ENCODE measurements at places on chromosomes 16 and 17.

GRCh38 chr16:12061336-12062055, 85.0 kb downstream of the SNX29 start:
- no peak for DNase-seq

GRCh38 chr17:27217631-27218030, 76.3 kb upstream of the WSB1 start:
- DNase-seq: no peak

DNA sequence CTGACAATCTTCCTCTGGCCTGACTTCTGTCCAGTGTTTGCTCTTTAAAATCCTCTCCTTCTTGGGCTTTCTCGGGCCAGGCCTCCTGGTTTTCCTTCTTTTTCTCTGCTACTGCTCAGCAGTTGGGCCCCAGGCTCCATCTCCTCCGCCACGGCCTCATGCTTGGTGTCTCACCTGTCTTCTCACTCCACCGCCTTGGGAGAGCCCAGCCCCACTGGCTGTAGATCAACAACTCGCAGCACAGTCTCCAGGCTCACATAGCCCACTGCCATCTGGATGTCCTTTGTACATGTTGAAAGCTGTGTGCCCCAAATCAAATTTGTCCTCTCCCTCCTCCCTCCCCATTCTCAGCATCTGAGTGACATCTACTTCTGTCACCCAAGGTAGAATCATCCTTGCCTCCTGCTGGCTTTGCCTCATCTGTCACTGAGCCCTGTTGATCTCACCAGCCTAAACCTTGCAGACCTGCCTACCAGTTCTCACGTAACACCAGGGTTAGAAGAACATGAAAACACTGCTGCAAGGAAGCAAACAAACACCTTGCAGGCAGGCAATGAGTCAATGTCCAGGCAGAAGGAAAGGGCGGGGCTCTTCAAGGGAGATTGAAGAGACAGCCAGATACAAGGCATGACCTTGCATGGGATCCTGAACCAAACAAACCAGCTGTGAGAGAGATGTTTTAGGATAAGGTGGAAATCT, 103.2 kb upstream of the SMURF2 start:
- DNase-seq: no peak

- no peak for DNase-seq
Measured at GRCh38 chr17:39634384-39634871, 2.5 kb upstream of the STARD3 start.

GRCh38 chr17:59812139-59812538, 80.6 kb downstream of the TUBD1 start:
- no peak for DNase-seq

DNA sequence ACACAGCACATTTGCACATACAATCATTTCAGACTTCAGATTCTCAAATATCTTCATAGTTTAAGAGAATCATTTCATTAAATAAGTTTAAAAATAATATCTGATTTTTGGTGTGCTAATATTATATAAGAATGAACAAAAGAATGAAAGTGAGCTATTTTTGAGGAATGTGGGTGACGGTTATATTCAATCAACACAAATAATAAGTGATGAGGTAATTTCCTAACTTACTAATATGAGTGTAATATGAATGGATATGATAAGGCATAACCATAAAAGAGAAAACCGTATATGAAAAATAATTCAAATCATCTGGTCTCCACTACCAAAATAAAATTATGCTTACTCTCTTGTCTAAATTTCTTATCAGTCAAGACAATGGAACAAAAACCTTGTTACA, 68.4 kb upstream of the NACA2 start:
- no peak for DNase-seq

GRCh38 chr16:81899601-81900000, 111.7 kb downstream of the SDR42E1 start:
- DNase-seq: no peak

- no peak for DNase-seq
Measured at GRCh38 chr16:12724226-12724625, 79.5 kb downstream of the CPPED1 start.

DNA sequence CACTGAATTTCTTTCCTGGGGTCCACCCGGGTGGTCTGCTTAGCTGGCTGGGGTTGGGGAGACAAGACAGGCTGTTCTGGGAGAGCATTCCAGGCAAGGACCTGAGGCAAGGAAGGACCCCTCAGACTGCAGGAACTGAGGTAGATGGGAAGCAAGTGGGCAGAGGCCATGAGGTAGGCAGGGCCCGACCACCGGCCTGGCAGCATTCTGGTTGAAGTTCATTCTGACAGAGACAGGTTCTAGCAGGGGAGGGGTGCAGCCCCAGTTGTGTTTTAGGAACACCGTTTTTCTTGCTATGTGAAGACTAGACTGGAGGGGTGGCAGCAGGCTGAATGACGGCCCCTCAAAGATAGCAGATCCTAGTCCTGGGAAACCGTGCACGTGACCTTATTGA, 17.5 kb downstream of the B9D1 start:
- DNase-seq: no peak

DNA sequence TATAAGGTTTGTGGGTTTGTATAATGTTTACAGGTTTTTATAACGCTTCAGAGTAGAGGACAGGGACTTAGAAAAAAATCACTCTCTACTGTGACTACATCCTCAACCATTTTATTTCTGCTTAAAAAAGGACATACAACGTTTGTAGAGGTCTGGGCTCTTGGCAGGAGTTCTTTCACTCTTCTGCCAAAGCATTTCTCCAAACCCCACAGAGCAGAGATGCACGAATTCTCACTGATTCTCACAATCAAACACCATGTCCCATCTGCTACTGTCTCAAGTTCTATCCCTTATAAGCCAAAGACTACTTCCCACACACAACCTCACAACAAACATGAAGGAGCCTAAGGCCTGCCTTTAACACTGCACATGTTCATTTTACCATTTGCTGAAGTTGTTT, 7.0 kb upstream of the ANKFY1 start:
- DNase-seq: no peak

DNA sequence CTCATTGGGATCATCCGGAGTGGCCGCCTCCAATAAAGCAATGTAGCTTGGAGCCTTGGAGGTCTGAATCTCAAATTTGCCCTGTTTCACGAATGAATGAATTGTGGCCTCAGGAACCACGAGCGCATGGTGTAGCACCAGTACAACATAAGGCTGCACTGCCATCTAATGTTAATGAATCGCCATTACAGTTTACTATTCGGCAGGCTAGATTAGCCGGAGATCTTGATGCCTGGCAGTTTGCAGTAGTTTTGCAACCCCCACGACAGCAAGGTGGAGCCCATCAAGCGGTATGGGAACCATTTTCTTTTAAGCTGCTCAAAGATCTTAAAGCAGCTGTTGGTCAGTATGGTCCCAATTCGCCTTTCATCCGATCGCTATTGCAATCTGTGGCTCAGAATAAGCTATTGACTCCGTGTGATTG, 18.8 kb downstream of the ALOX15B start:
- no peak for DNase-seq

DNA sequence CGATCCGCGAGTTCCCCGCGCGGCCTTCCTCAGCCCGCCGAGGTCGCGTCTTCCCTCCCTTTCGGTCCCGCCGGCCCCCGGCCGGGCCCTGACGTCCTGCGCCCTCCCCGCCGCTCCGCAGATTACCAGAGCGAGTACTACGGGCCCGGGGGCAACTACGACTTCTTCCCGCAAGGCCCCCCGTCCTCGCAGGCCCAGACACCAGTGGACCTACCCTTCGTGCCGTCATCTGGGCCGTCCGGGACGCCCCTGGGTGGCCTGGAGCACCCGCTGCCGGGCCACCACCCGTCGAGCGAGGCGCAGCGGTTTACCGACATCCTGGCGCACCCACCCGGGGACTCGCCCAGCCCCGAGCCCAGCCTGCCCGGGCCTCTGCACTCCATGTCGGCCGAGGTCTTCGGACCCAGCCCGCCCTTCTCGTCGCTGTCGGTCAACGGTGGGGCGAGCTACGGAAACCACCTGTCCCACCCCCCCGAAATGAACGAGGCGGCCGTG, 5.4 kb downstream of the LHX1 start:
- no peak for DNase-seq

DNA sequence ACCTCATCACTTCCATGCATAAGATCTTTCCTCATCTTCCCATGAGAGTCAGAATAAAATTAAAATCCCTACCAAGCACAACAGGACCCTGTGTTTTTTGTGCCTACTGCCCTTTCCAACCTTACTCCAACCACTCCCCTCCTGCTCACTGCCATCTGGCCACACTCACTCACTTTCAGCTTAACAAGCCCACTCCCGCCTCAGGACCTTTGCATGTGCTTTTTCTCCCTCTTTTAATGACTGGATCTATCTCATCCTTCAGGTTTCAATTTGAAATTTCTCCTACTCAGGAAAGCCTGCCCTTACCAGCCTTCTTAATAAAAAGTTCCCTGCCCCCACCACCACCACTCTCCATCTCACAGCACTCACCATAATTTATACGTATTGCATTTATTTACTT, 14.7 kb downstream of the C17orf67 start:
- no peak for DNase-seq

GRCh38 chr17:7240375-7240774, 1.1 kb upstream of the PHF23 start:
- no peak for DNase-seq

- no peak for DNase-seq
Measured at GRCh38 chr16:22282254-22282892, 14.8 kb upstream of the POLR3E start.

- no peak for DNase-seq
Measured at GRCh38 chr17:81388091-81388611, 7.1 kb upstream of the BAHCC1 start.

DNA sequence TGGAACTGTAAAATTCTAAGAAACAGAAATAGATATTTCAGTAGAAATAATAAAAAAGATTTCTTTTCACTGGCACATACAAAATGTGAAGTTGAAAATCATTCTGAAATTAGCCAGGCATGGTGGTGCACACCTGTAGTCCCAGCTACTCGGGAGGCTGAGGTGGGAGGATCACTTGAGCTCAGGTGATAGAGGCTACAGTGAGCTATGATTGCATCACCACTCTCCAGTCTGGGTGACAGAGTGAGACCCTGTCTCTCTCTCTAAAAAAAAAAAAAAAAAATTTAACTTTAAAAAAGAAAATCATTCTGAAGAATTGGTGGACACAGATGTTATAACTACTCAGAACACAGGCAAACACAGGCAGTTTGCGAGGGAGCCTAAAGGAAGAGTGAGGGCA, 97.7 kb upstream of the FA2H start:
- no peak for DNase-seq

GRCh38 chr17:69069226-69069750, 8.6 kb upstream of the ABCA9 start:
- DNase-seq: no peak

DNA sequence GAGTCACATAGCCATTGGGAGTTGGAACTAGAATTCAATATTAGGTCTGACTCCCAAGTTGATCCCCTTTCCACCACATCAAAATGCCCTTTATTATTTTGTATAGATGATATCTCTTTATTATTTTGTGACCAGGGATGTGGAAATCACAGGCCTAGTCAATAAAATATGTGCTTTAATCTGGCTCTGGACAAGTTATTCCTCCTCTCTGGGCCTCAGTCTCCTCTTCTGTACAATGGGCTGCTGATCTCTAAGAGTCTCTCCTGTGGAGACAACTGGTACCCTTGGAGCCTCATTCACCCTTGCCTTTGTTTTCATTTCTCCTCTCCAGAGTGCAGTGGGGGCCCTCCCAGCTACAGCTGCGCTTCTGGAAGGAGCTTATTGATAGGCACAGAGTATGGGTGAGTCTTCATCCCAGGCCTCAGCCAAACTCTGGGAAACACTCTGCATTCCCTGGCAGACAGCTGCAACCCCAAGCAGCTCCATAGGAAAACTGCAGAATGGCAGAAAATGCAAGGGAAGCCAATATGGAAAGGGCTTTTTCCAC, 4.3 kb upstream of the ABAT start:
- no peak for DNase-seq

- no peak for DNase-seq
Measured at GRCh38 chr16:70576431-70577255, 53.0 kb downstream of the SF3B3 start.

DNA sequence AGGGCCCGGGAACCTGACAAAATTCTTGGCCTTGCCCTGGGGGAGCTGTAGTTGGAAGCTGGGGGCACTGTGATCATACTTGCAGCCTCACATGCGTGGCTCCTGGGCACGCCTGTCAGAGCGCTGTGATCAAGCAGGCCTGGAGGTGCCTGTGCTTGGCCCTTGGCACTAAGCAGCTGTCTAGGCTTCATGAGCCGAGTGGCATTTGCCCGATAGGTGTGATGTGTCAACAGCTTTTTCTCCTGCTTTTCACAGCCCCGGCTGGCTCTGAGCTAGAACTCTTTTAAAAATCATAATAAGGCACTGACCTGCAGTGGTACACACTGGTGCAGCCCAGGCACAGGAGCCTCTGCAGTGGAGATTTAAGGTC, 113.8 kb downstream of the SOCS1 start:
- no peak for DNase-seq

- no peak for DNase-seq
Measured at GRCh38 chr16:57844416-57845030, 42.2 kb upstream of the KIFC3 start.

DNA sequence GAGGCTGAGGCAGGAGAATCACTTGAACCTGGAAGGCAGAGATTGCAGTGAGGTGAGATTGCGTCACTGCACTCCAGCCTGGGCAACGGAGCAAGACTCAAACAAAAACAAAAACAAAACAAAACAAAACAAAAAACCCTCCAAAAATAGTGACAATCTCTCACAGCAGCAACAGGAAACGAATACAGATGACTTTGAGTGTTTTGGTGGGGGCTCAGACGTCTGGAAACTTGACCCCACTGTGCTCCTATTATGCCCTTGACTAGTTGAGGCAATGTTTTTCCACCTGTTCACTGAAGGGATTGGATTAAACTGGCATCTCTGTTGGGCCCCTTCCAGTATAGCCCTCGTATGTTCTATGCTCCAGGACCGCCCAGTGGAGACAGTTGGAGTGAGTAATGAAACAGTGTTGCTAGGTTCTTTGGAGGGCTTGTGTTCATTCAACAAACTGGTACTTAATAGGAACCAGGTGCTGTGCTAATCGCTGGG, 167.0 kb downstream of the UTP18 start:
- no peak for DNase-seq

GRCh38 chr16:25064937-25065336, 46.6 kb upstream of the LCMT1 start:
- DNase-seq: no peak

DNA sequence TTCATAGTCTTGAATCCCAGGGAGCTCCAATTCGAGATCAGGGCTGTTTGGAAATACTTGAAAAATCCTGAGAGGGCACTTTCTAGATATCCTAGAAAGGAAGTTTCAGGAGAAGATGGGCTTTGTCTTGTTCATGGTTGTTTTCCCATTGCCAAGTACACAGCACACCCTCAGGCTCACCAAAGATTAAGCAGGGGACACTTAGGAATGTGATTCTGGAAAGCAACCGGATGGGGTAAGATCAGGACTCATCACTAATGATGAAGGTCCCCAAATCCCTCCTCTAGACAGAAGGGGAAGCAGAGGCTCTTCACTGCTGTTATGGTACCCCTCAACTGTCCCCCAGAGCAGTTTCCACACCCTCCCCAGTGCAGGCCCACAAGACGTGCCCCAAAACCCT, 40.7 kb downstream of the VAC14 start:
- no peak for DNase-seq

DNA sequence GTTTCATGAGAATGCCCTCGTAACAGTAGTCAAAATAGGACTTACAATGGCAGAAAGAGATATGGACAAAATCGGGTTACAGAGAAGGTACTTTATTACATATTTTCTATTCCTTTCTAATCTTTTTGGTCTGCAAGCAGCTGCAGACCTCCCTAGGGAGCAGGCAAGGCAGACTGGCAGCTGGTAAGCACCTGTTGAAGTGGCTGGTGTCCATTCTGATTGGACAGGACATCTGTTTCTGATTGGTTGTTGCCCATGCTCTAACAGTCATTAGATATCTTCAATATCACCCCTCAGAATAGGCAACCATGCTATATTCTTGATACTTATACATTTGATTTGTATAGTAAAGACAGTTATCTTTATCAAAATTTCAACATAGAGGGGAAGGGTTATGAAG, 606.3 kb downstream of the KCNJ2 start:
- DNase-seq: no peak

Measured in stimulated activated CD8-positive, alpha-beta memory T cell treated with anti-CD3 and anti-CD28 coated beads, Interleukin-4, amount 100 ng/mL, for 4 hours (primary cell).